ENCODE measurements at places on chromosomes 4 and X.

- no peak for DNase-seq
Observed at GRCh38 chr4:11511321-11511720, 82.6 kb upstream of the HS3ST1 start.

DNA sequence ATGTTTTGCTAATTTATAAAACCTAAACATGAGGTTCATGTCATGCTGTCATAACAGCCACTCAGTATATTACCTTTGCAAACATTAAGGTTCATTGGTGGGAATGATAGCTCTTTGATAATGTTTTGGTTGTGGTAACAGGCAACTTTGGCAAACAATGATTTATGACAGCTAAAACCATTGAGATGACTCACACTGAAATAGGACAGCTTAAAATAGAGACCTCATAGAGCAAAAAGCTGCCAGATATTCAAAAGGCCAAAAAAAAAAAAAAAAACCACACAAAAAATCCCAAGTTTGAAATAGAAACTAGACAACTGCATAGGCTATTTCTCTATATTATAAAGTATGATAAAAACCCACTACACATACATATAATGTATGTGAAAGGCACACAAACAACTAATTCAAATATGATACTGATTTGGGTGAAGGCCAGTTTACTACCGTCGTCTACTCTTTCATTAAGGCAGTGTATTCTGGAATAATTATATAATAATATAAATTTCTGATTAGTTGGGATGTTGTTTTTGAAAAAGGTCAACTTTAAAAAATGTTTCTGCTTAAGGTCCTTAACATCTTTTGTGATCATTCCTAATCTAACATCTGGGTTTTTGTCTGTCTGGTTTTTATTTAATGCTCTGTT is 646.0 kb upstream of the PITX2 start:
- DNase-seq: no peak

DNA sequence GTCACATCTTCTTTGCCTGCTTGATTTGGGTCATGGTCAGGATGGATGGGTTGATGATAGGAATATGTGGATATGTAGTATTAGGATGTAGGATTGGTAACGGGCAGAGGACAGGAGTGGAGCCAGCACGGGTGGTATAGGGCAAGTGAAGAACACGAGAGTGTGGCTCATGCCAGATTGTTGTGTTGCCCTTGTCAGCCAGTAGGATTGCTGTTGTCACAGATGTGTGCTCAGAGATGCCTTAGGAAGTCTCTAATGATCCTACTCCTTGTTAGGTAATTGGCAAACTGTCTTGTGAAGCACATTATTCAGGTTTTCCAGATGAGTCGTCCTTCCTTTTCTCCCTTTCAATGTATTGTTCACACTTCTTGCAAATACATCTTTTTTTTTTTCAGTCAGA is 5.5 kb downstream of the ATP10D start:
- DNase-seq: peak; percentile 21

GRCh38 chrX:97045470-97045869 is 161.8 kb downstream of the RPA4 start:
- DNase-seq: no peak

- DNase-seq: no peak
Observed at GRCh38 chrX:48472225-48472624, 2.2 kb upstream of the SLC38A5 start.

- no peak for DNase-seq
Observed at GRCh38 chr4:40182954-40183353, 13.9 kb upstream of the RHOH start.

- DNase-seq: peak; percentile 20
Observed at GRCh38 chr4:174217273-174218126, 66.0 kb downstream of the FBXO8 start.

DNA sequence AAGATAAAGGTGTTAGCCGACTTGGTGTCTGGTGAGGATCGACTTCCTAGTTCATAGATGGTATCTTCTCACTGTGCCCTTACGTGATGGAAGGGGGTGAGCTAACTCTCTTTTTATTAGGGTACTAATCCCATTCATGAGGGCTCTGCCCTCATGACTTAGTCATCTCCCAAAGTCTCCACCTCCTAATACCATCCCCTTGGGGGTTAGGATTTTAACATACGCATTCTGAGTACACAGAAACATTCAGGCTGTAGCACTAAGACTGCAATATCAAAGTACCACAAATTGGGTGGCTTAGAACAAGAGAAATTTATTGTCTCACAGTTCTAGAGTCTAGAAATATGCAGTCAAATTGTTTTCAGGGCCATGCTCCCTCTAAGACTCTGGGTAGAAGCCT is 58.0 kb upstream of the IL13RA1 start:
- no peak for DNase-seq

DNA sequence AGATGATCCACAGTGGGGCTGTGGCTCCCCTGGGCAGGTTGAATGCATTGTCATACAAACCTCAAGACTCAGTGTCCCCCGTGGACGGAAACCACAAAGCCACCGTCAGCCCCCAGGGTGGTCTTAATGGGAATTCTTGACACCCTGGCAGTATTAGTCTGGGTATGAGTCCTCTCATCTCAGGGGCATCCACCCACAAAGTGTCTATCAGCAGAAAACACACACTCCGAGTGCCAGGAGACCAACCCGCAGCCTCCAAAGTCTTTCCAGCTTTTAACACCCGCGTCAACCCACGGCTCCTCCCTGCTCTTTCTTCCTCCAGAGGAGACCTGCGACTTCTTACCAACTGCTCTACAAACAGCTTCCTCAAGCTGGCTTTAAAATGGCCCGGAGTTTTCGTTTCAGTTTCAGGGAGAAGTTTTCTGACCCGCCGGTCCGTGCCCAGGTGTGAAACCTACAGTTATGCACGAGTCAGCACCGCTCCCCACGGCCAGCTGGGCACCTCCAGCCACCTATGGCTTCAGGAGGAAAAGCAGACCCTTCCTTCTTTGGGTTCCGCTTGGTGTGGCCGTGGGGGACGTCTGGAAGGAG is 14.4 kb upstream of the ASMTL start:
- peak; percentile 63 for DNase-seq

DNA sequence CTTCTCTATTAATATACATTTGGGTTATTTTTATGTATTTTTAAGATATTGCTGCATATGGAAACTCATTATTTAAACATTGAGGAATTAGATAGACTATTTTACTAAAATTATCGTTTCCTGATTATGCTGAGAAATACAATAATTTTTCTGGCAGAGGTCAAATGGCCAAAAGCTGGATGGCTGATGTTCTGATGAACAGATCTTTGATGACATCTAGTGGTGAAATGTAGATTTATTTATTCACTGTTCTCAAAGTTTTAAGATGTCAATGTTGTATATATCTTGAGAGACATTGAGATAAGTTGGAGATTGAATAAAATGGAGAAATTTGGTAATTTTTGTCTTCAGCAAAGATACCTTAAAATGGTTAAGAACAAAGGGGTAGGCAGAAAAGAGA is 96.2 kb downstream of the UGT8 start:
- peak; percentile 20 for DNase-seq

DNA sequence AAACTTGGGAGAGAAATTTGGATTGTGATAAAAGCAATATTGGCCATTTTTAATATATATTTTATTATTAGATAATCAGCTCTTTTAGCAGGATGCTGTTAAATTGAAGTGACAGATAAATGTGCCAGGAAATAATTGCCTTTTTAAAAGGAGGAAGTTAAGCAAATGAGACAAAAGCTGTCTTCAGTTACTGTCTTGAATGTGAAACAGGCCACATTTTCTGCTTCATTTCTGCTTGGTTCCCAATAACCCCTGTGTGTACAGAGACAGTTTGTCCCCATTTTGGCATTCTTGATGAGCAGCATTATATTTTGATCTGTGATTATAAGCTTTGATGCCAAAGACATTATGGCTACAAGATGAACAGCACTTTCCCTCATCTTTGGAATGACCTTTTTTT is 953 bp downstream of the EPGN start:
- no peak for DNase-seq

- DNase-seq: no peak
Observed at GRCh38 chrX:39944416-39944815, 153.3 kb downstream of the BCOR start.

- DNase-seq: no peak
Observed at GRCh38 chrX:134423606-134424005, 36.4 kb upstream of the HPRT1 start.
